ENCODE measurements at places on chromosomes 3 and 15.

- DNase-seq, result no peak
Observed at GRCh38 chr15:64713592-64713991, 61.8 kb downstream of the RBPMS2 start.

DNA sequence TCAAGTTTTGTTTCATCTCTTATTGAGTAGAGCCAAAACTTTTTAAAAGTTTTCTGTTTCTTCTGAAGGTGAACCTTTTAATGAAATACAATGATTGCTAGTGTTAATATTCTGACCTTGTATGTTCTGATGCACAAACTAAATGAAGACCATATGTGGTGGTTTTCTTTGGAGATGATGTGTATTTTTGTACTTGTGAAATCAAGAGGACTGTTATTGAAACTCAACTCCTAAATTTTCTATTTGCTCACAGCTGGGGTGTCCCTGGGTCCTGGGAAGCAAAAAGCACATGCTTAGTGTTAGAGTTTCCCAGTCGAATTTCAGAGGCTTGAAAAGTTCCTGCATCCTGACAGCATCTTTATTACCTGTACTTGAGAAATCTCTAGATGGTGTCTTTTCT, 1185.8 kb upstream of the ALCAM start:
- no peak for DNase-seq

- DNase-seq, result no peak
Observed at GRCh38 chr3:72401005-72401545, 447.2 kb downstream of the SHQ1 start.

GRCh38 chr3:177742273-177742672, 545.0 kb upstream of the TBL1XR1 start:
- DNase-seq, result no peak

GRCh38 chr15:26504009-26504408, 268.9 kb downstream of the GABRB3 start:
- no peak for DNase-seq

All from DMS53 (cell line).